Cerebellum (tissue), 4 donors: ENCODE measurements at places on chromosomes 2 and 18.

- DNase-seq, result peak; percentile 57
These were observed 64.1 kb downstream of the NRP2 start for GRCh38 chr2:205746420-205746785.

- DNase-seq, result no peak
These were observed 67.0 kb downstream of the EIF5B start for GRCh38 chr2:99404039-99404796.

DNA sequence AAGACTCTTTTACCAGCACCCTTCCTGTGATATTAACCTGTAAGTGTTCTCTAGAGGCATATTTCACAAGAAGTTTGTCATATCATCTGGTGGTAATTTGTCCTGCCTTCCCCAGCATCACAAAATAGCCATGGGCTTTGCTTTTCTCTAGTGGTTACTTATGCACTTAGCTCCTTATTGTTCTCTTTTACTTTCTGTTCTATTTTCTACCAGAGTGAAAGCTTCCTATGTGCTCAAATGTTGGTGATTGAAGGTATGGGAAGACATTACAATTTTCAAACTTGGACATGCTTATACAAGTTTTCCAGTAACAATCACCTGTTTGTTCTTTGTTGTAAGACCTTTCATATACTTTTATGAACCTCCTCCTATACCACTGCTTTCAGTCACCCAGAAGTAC, 87.0 kb upstream of the KCNH7 start:
- no peak for DNase-seq

- no peak for DNase-seq
These were observed 189.8 kb downstream of the SNTG2 start for GRCh38 chr2:1140389-1141003.

GRCh38 chr2:6965071-6965795, 48.0 kb downstream of the RNF144A start:
- DNase-seq, result no peak

- no peak for DNase-seq
These were observed 4.7 kb upstream of the ZNF516 start for GRCh38 chr18:76499637-76500340.

DNA sequence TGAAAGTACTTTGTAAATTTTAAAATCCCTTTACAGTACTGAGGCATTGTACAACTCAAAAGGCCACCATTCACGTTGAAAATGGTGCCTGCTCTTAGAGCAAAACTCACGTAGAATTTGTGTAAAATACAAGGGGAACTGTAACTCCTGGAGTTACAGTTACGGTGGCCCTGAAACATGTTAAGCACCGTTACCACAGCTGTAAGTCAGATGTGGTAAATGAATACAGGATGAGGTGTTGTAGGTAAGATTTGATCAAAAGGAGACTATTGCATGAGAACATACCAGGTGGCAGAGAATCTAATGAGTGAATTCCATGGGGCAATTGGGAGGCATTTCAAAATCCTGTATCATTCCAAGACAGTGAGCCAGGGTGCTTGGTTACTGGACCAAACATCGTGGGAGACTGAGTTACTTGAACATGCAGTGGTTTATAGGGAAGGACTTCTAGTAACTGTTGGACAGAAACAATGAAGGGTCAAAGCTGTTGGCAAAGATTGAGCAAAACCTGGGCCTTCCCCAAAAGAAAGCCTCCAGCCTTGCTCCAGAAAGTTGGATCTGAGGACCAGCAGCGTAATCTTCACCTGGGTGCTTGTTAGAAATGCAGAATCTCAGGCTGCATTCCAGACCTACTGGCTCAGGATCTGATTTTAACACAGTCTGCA, 535.8 kb upstream of the POU3F3 start:
- no peak for DNase-seq
